Brain microvascular endothelial cell (primary cell): ENCODE measurements at places on chromosomes 3 and 15.
A peak's percentile ranks its signal among the peaks of the same experiment; 100 is the strongest.

DNA sequence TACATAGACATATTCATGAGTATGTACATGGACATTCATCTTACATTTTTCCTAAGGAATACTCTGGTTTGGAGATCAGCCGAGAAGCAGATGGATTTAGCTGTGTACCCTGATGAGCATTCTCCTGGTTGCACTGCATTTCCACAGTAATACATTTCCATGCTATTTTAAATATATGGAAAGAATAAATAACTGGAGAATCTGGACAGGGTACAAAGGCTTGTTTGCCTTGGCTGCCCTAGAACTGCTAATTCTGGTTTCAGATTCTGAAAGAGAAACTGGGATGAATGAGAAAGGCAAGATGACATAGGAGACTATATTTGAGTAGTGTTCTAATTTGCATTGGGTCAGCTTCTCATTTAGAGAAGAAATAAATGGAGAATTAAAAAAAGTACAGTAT lies 190.8 kb upstream of the FAM3D start:
- DNase-seq: no peak

- DNase-seq: no peak
Observed at GRCh38 chr15:57596978-57597377, 5.3 kb downstream of the MYZAP start.

DNA sequence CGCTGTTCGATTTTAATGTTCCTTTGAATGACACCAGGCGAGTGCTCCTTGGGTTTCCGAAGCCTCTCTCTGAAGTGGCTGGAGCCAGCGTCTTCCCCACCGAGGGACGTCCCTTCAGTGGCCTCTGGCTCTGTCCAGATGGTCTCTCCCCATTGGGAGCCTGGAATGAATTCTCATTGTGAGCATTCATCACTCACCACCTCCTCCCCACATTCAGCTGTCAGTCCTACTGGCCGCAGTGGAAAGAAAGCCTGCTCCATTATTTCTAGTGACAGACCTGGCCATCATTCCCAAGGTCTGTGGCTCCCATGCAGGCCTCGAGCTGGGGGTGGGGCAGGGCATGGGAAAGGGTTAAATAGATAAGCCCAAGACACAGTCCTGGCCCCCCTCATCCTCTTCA lies 35.2 kb downstream of the ZNF710 start:
- no peak for DNase-seq

DNA sequence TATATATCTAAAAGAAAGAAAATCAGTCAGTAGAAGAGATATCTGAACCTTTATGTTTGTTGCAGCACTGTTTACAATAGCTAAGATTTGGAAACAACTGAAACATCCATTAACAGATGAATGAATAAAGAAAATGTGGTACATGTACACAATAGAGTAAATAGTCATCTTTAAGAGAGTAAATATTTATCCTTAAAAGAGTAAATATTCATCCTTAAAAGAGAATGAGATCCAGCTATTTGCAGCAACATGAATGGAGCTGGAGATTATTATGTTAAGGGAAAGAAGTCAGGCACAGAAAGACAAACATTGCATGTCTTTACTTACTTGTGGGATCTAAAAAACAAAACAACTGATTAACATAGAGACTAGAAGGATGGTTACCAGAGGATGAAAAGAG lies 197.0 kb upstream of the CBLB start:
- no peak for DNase-seq

DNA sequence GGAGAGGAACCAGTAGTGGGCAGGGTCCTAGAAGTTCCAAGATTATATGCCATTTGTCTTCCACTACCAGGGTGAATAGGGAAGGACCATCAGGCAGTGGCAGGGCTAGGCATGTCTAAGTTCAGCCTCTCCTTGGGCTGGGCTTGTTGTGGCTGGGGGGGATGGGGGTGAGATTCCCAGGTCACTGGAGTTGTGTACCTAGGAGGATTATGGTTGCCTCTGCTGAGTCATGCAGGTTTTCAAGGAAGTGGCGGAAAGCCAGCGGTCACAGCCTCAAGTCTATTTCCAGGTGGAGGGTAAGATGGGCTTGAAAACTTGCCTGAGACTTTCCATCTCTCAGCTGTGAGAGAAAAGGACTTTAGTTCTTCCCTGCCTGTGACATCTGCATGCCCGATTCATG lies 1407.1 kb downstream of the SI start:
- DNase-seq: no peak

GRCh38 chr15:68578175-68578979 lies 416 bp upstream of the CORO2B start:
- DNase-seq: peak; percentile 14

GRCh38 chr3:135169651-135170050 lies 374.6 kb downstream of the EPHB1 start:
- no peak for DNase-seq

- no peak for DNase-seq
Observed at GRCh38 chr3:135215516-135215915, 420.5 kb downstream of the EPHB1 start.

DNA sequence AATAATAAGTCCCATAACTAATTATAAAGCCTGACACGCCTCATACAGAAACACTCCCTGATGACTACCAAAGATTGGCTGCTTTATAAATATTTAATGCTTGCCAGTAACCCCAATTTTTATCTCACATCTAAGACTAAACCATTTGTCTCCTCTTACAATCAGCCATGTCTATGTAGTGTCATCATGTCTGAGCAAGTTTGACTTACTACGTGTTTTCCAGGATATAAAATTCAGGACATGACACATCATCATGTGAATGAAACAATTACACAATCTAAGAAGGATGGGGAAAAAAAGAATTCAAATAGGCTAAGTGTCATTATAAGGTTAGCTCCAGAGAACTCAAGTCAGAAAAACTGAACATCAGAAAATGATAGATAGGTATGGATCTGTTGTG lies 208.7 kb downstream of the MECOM start:
- DNase-seq: peak; percentile 16

DNA sequence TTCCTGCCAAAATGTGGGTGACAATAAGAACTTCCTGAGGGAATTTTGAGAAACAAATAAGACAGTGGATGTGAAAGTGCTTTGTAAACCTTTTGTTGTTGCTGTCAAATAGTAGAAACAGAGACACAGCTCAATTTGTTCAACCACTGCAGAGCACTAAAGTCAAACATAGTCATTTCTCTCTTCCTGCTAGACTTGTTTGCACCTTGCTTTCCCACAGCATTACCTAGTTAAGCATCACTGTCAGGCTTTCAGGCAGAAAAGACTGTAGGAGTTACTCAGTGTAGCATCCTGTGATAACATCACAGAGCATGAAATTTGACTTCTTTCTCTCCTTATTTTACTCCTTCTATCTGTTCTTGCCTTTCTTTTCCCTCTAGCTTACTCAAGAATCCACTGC lies 27.1 kb downstream of the SLC12A1 start:
- DNase-seq: no peak

DNA sequence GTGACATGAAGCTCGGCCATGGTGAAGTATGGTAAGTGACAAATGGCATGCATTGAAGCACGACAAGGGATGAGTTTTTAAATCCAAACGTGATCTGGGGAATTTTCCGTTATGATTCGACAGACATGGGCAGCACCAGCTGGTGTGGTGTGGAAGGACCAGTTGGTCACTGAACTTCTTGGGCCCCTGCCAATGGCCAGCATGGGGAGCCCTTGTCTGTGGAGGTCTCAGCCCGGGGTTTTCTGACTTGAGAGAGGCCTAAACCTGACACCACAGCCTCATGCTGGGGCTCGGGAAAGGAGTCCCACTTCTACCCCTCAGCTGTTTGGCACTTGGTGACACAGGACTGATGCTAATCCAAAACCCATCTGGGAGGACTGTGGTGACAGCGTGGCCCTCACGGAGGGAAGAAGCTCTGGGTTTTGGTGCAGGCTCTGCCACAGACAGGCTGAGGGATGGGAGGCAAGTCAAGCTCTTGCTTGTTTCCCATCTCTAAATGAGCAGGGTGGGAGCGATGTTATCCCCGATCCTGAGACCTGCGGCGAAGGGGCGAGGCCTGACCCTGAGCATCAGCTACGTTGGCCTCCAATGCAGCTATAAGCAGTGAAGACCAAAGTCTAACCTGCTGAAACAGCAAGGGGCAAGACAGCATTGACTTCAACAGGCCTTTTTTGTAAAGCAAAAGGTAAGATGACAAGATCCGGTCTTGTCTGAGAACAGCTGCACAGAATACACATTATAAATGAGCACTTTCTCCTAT lies 69.5 kb downstream of the ATP1B3 start:
- no peak for DNase-seq

DNA sequence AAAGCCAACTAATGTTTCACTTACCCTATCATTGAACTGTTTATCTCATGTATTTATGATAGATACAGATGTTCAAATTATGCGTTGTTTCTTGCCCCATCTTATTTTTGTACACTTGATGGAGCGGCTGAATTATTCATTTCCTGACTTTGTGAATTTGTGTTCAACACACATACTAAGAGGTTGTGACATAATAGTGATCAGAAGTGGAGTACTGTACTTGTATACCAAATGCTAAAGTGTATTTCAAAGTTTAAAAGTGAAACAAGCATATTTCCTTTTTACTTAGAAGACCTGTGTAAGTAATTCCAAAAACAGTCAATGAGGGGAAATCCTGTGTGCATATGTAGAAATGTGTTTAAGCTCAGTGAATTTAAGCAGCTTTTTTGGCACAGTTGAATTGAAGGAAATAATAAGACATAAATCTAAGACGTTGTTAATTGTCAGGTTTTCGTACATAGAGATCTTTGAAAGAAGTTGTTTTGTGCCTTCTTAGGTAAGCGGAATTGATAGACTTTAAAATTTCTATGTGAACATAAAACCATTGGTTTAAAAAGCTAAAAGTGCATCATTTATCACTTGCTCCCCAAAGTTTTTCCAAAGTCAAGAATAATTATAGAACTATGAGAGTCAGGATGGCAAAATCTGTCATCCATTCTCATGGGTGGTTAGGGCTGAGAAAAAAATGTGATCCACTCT lies 1.9 kb downstream of the NFKBIZ start:
- no peak for DNase-seq

DNA sequence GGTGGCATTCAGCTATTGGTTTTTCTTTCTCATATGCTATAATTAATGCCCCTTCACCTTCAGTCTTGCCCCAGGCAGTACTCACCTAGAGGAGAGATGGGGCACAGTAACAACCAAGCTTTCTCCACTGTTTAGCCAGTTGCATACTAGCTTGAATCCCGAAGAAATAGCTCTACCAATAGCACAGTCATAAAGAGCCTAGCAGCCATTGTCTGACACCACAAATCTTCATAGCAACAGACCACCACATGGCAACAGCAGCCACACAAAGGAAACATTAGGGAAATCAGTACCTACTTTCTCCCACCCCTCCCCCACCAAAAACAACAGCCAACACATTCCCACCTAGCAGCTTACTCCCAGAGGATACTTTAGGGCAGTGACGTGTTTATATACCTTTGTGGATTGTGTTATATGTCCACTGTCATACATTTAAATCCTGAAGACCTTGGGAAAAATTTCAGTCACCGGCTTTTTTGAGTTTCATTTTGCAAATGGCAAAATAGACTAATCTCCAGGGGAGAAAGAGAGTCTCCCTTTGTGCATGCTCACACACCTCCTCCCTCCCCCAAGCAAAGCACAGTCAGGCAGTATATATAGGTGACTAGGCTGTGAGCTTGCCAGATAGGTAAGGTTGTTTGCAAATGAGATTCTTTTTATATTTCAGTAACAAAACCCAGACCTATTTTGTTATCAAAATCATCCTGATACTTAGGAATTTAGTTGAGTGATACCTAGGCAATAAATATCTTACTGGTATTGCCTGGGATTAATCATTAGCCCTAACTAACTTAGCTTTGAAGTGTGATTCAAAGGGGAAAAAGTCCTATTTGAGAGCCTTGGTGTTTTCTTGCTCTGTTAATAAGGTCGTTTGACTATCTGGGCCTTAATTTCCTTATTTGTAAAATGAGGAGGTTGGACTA lies 140.6 kb downstream of the RBPMS2 start:
- peak; percentile 52 for DNase-seq

DNA sequence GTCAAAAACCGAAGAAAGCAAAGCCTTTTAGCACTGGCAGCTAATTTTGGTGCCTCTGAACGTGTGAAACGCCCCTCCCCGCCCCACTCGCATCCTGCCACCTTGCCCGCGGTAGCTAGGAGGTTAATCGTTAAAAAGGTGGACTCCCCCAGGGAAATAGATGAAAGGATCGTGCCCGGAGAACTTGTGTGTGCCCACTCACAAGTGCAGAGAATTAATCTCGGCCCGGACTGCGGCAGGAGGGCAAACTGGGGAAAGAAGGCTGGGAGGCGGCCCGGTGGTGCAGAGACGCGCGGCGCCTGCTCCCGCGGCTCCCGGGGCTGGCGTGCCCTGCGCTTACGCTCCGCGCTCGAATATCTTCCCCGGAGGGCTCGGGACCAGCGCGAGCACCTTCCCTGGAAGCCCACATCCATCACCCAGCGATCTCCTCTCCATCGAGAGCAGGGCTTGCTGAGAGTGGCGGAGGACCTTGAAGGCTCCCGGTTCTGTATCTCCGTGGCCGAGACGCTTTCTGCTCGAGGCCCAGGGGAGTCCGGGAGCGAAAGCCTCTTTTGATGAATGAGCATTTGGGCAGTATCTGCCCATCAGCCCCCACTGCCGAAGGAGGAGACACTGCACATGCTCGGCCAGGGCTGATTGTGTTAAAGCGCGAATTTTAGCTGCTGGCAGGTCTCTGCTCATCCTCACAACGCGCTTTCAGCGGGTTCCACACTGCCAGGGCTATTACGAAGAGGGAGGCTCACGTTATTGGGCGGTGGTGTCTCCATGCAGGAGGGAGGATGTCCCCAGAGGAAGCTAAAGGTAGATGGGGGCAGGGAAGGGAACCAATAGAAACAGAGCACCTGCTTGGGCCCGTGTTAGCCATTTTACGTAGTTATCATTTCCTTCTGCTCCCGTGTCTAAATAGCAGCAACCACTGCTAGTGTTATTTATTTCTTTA lies 1.3 kb upstream of the SPTSSB start:
- DNase-seq: no peak

DNA sequence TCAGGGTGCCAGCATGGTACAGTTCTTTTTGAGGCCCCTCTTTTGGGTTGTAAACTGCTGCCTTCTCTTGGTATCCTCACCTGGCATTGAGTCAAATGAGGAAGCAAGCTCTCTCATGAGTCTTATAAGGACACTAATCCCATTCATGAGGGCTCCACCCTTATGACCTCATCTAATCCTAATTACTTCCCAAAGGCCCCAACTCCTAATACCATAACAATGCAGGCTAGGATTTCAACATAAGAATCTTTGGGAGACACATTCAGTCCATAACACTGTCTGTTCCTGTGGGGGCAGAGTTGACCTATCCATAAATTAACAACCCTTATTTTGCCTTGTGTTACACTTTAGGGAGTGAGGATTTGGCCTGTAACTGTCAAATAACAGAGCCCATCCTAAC lies 278.3 kb downstream of the LRTM1 start:
- DNase-seq: no peak

GRCh38 chr15:29208352-29208751 lies 61.3 kb downstream of the NSMCE3 start:
- DNase-seq: peak; percentile 10
